ENCODE measurements at places on chromosomes 2 and 18.
A peak's percentile ranks its signal among the peaks of the same experiment; 100 is the strongest.

DNA sequence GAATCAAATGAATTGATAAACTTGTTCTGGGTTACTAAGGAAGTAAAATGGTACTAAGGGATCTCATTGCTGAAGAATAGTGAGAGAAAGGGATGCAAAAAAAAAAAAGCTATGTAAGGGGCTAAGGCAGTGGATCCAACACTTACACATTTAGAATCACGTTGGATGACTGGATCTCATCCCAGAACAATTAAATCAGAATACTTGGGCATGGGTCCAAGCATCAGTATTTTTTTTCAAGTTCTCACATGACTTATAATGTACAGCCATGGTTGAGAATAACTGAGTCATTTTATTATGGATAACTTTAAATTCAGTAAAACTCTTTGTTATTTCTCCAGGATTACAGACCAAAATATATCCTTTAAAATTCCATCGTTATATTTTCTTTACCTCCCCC, 8.5 kb downstream of the DSC1 start:
- no peak for DNase-seq

DNA sequence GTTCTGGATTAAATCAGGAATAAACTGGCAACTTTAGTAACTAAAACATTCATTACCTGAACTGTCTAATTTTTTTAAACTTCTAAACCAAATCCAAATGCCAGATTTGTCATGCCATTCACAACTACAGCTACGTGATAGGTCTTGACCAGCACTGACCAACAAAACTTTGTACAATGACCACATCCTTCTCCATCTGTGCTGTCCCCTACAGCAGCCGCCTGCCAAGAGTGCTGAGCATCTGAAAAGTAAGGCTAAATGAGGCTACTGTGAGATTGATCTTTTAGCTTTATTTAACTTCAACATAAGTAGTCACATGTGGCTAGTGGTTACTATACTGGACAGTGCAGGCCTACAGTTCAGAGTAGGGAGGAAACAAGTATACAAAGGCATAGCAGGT, 7.6 kb downstream of the FAM168B start:
- DNase-seq = no peak

- peak; percentile 61 for DNase-seq
Measured at GRCh38 chr18:7221424-7222155, 9.3 kb upstream of the LRRC30 start.

- DNase-seq = no peak
Measured at GRCh38 chr18:64982414-64983055, 768.3 kb upstream of the CDH7 start.

DNA sequence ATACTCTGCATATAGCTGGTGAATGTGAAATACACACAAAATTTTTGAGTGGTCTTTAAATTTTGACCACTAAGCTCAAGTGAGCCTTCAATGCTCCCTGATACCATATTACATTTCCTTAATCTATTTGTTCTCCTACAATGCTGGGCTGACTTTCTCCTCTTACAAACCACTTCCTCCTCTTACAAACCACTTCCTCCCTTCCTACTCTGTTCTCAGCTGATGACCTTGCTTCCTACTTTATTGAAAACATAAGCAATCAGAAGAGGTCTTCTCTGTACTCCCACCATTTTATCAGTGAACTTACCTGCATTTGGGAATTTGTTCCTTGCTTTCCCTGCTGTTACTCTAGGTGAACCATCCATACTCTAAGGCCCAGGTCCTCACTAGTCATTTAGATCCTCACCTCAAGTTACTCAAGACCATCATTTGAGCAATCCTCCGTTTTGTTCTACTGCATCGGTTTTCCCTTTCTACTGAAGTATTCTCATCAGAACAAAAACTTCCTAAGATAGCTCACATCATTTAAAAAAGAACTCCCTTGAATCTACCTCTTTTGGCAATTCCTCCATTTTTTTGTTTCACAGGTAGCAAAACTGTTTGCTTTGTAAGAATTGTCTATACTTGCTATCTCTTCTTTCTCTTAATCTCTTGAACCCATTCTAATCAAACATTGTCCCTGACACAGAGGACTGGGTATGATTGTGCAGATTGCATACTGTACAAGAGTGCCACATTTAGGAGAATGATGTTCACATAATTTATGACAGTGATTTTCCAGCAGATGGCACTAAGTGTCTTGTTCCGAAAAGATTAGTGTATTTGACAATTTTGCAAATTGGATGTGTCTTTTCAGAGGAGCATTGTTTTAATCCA, 96.5 kb downstream of the EPB41L5 start:
- DNase-seq = peak; percentile 33

- no peak for DNase-seq
Measured at GRCh38 chr2:57868619-57869139, 177.9 kb upstream of the VRK2 start.

GRCh38 chr2:136452528-136452927, 312.8 kb upstream of the THSD7B start:
- no peak for DNase-seq

- DNase-seq = peak; percentile 63
Measured at GRCh38 chr2:43184339-43184895, 42.0 kb downstream of the ZFP36L2 start.
